ENCODE measurements at places on chromosomes 3 and 15.

DNA sequence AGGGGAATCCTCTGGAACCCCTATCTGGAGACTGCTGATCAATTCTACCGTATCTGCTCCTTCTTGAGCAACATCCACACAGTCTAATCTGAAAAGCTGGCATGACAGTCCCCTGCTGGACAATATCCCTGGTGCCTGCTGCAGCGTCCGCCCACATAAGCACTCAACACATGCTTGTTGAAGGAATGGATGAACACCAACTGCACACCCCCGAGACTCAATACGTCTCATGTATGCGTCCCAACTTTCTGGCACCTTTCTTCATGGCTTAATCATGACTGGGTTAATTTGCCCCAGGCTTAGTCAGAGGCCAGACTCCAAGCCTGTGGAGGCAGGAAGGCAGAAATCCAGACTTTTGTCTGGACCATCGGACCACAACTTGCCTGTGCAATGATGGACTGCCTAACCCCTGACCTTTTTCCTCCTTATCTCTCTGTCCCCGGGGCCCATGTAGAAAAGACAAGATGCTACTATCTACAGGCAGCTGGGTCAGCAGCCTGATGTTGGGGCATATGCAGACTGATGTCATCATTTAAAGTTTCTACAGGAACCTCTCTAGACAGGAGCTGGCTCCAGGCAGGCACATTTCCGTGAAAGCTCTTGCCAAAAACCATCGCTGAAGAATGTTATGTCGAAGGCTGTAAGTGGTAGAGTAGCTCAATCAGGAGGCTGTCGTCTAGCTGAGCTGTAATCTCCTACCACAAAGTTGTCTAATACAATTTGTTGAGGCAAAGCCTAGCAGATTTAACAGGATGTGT lies 114.1 kb upstream of the TPM1 start:
- no peak for DNase-seq

GRCh38 chr3:40713795-40714194 lies 189.0 kb downstream of the ZNF621 start:
- DNase-seq, result no peak

DNA sequence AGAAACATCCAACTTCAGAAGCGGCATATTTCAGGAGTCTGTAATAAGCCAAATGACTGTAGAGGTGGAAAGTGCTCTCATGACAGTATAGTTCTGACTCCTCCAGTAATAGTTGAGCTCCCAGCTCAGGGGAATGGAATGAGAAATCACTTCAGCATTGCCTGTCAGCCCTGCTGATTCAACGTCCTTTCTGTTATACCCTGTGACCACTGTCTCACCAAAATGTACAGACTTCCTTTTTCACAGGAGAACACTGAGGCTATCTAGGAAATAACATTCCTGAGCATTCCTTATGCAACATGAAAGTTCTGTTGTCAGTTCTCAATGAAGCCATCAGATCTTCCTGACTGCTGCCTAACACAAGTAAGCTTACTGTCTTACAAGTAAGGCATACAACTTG lies 284.5 kb upstream of the MME start:
- no peak for DNase-seq

GRCh38 chr15:78170848-78171773 lies 21.9 kb downstream of the IDH3A start:
- no peak for DNase-seq

GRCh38 chr3:156818273-156818651 lies 7.9 kb upstream of the LEKR1 start:
- no peak for DNase-seq

- DNase-seq, result peak; percentile 17
Measured at GRCh38 chr15:60179786-60180391, 175.8 kb downstream of the FOXB1 start.

GRCh38 chr3:365268-365667 lies 168.7 kb downstream of the CHL1 start:
- no peak for DNase-seq

DNA sequence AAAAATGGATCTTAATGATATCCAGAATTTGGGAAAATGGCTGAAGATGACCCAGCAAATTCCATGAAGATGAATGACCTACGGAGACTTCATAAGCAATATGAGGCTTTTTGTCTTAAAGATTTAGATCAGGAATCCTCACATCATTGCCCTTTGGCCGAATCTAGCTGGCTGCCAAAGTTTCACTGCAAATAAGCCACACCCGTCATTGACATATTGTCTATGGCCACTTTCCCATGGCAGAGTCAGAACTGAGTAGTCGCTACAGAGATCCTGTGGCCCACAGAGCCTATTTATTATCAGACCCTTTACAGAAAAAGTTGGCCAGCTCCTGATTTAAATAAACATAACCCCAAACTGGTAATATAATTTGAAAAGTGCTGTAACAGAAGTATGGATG lies 307.4 kb upstream of the RARB start:
- no peak for DNase-seq

GRCh38 chr3:73827725-73828211 lies 203.0 kb upstream of the PDZRN3 start:
- no peak for DNase-seq

- DNase-seq, result no peak
Measured at GRCh38 chr3:168249205-168249549, 153.5 kb upstream of the GOLIM4 start.

DNA sequence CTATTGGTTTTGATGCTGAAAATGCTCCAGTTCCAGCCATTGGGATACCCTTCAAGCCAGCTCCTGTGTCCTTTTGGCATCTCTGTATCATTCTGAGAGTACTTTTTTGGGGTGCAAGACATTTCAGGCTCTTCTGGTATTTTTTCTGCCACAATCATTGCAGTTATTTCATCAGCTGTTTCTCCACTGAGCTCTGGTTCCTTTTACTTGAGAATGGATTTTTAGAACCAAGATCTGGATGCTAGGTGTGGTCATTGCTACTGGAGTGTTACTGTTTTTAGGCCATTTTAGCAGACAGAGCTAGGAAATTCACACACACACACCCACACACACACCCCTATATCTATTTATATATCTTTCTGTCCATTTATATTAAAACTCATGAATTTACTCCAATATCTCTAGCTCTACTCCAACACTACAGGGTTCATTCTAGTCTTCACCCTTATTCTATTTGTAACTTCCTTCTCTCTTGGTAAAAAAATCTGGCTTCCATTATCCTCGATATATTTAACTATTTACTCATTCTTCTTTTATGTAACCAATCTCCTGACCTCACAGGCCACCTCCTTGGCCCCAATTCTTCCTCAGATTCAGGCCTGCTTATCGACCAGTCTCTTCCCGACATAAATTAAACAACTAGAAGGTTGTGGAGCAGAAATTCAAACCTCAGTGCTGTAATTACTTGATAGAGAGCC lies 17.0 kb downstream of the SLC35G2 start:
- no peak for DNase-seq

DNA sequence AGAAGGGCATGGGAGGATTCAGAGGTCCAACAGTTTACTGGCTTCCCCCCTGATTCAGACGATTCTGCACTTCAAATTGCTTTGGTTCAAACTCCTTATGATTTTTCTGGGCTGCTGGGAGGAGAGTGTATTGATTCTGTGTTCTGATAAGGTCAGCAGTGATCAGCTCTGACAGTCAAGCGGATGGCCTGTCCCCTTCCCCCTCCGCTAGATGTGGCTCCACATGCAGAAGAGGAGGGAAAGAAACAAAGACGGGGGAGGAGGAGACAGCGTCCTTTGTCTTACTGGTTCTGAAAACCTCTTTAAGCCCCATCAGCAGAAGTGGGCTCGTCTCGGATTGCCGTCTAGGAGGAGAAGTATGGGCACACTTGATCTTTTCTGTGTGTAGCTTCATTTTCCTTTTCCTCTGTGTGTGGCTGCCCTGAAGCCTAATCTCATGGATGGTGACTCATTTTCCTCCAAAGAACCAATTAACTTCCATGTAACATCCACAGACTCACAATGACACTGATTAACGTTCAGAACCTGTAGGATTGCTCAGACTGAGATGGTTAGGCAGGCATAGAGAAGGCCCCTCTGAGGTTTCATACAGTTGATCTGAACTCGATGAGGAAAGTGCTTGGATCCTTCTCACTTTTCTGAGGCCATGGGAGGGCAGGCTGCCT lies 162.4 kb upstream of the PPP2R3A start:
- DNase-seq, result no peak

DNA sequence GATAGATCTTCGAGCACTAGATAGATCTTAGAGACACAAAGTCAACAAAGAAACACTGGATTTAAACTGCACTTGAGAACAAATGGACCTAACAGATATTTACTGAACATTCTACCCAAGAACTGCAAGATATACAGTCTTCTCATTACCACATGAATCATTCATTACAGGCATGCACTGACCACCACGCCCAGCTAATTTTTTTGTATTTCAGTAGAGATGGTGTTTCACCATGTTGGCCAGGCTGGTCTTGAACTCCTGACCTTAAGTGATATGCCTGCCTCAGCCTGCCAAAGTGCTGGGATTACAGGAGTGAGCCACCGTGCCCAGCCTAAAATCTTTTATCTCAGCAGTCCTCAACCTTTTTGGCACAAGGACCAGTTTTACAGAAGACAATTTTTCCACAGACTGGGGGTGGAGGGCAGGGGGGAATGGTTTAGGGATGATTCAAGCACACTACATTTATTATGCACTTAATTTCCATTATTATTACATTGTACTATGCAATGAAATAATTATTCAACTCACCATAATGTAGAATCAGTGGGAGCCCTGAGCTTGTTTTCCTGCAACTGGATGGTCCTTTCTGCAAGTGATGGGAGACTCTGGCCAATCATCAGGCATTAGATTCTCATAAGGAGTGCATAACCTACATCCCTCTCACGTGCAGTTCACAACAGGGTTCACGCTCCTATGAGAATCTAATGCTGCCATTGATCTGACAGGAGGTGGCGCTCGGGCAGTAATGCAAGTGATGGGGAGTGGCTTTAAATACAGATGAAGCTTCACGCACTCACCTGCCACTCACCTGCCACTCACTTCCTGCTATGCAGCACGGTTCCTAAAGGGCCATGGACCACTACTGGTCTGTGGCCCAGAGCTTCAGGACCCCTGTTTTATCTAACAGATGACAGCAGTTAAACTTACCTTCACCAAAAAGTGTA lies 21.7 kb downstream of the CSNK1G1 start:
- DNase-seq, result no peak

DNA sequence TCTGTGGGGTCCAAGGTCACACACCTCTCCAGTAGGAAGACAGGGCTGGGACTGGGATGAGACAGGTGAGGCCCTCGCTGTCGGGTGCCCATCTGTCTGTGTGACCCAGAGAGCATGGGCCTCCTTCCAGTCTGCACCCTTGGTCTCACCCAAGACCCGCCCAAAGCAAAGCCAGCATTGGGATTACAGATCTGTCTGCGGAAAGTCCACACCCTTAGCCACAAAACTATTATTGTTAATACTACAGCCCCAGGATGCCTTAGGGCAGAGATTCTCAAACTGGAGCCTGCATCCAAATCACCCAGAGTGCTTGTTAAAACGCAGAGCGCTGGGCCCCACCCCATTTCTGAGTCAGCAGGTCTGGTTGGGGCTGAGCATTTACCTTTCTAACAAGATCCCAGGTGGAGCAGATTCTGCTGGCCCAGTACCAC lies 58.5 kb upstream of the ZNF148 start:
- no peak for DNase-seq

DNA sequence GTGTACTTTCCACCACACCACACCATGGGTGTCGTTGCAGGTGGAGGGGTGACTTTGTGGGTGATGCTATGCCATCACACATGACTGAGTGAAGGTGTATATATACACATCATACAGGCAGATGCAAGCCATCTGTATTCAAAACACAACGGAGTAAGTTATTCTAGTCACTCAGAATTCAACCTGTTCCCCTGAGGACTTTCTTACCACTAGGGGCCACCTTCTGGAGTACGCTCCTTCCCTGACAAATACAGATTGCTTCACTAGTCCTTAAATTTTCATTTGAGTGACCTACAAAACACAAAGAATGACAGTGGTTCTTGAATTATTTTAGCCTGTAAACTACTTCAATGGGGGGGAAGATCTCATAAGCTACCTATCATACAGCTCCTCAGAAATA lies 52.8 kb upstream of the NTRK3 start:
- no peak for DNase-seq

DNA sequence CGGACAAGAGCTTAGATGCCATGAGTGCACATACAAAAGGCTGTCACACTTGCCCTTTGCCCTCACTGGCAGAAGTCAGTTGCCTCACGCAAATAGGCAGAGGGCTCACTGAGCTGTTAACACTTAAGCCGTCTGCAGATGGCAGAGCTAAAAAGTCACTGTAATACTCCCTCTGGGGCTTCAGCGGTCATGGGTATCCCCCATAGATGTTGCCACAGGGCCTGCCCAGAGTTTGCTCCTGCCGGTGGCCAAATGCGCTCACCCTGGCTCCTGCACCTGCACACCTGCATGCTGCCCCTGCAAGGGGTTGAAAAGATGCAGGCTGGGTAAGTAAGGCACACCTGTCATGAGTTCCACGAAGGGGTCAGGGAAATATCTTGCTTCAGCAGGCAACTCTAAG lies 741.5 kb downstream of the EDEM1 start:
- no peak for DNase-seq

DNA sequence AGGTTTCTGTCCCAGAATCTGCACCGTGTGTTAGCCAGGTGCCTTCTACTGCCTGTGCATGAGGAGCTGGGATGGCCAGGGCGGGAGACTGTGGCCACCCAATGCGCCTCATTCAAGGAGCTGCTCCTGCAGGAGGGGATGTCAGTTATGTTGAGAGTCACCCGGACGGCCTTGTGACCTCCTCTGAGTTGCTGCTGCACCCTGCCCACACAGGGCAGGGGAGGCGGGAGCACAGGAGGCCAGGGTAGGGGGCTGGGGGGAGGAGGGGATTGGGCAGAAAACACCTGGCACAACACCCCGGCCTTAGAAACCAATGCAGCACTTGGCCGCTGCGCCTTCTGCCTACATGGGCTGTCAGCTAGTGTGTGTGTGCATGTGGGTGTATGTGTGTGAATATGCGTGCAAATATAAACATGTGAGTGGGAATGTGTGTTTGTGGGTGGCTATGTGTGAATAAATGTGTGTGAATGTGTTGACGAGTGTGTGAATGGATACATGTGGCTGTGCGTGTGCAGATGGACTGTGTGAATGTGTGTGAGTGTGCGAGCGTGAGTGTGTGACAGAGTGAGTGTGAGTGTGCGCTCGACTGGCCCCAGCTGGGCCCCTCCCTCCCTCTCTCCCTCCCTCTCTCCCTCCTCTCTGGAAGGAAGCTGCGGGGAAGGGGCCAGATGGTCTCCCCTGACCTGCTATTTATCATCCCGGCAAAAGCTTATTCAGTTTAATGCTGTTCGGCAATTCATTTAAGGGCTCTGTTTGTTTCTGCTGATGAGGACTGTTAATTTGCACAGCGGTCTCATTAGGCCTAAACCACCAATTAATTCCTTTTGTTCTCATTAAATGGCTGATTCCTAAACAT lies 106.9 kb downstream of the TLE3 start:
- no peak for DNase-seq

- DNase-seq, result no peak
Measured at GRCh38 chr3:149686996-149687395, 29.2 kb upstream of the WWTR1 start.

DNA sequence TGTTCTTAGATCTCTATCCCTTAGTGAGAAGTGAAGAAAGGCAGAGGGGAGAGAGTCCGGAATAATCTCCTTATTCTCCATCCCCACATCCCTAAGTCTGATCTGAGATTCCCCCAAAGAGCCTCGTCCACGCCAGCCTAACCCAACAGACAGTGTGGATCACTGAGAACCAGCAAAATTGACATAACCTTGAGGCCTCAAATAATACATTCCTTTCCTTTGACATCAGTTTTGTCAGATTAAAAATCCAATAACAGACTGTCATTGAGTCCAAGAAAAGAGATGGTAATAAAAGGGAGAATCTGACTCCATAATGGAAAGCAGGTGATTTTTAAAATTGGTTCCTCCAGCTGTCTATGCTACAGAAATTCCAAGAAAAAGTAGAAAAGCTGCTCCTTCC lies 7.7 kb upstream of the SIAH2 start:
- DNase-seq, result no peak

Data from stimulated activated CD4-positive, alpha-beta T cell treated with anti-CD3 and anti-CD28 coated beads, Interleukin-12 subunit alpha, Interleukin-12 subunit beta, amount 100 ng/mL, for 48 hours (primary cell).